ENCODE measurements at places on chromosomes 2 and 18.

- DNase-seq, result no peak
Observed at GRCh38 chr2:126761981-126762878, 106.3 kb downstream of the GYPC start.

DNA sequence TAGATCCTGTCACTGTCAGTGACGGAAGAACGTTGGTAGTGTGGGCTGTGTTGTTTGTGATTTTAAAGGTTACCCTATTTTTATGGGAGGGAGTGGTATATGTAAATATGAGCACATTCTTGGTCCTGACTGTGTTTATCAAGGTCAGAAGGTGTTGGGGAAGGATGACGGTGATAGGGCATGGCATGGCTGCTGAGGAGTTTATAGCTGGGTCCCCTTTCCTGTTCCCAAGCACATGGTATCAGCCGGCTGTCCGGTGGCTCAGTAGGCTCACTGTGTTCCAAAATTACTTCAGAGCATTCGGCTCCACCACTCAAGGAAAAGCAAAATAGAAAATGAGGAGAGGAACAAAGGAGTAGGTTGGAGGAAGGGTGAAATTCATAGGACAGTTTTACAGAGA lies 28.6 kb downstream of the IRS1 start:
- DNase-seq, result no peak

- no peak for DNase-seq
Observed at GRCh38 chr2:161124201-161124600, 36.0 kb upstream of the TANK start.

- DNase-seq, result no peak
Observed at GRCh38 chr18:57523171-57523956, 63.1 kb downstream of the FECH start.

DNA sequence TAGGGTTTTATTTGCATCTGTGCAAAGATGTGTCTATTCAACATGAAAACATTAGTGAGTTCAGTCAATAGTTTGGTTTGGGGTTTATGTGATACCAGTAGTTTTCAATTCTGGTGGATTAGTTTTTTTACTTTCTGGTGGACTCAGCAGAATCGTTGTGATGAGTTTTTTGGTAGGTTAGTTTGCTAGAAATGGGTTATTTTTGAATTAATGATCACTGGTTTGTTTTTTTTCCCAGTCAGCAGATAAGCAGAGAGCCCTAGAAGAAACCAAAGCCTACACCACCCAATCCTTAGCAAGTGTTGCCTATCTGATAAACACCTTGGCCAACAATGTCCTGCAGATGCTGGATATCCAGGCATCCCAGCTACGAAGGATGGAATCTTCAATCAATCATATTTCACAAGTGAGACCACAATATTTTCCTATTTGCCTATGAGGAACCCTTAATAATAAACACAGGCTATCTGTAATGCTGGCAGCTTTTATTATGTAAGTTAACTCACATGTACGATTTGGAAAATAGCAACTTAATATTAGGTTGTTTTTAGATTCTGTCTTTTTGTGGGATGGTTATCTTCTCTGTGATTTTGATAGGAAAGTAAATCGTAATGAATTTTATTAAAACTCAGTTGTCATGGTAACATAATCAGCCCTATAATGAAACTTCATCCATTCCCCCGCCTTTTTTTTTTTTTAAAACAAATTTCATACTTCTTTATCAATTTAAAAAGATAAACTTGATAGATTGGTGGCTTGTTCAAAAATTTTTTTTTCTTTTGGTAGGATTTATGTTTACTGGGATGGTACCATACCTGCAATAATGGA lies 38.7 kb downstream of the ABI2 start:
- no peak for DNase-seq

- peak; percentile 98 for DNase-seq
Observed at GRCh38 chr18:58567453-58568196, 61.3 kb downstream of the ALPK2 start.

- DNase-seq, result peak; percentile 11
Observed at GRCh38 chr2:206158563-206159345, 490 bp downstream of the NDUFS1 start.

GRCh38 chr2:106316915-106317314 lies 122.8 kb upstream of the UXS1 start:
- DNase-seq, result no peak

GRCh38 chr2:11031876-11032275 lies 120.1 kb downstream of the KCNF1 start:
- DNase-seq, result no peak

DNA sequence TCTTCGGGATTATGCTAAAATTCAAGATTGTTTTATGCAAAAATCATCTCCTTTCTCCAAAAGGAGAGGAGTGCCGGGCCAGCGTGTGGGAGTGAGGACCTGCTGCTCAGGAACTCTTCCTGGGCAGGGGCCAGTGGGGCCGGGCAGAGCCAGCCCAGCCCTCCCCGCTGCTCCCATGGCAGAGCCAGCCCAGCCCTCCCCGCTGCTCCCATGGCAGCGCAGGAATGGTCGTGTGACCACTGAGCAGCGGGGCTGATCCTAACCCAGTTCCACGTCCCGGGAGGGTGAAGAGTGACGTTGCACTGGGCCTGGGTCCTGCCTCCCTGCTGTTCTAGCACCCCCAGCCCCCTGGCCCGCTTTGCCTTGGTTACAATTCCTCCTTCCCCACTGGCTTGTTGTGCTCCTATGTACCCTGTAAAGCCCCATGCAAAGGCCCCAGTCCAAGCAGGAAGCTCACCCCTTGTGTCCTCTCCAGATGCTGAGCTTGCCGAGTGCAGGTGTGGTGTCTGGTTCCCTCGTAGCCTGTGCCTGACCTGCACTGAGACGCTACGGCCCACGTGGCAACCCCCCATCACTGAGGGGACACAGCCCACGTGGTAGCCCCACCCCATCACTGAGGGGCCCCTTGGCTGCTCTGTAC lies 11.4 kb upstream of the NEU4 start:
- no peak for DNase-seq

DNA sequence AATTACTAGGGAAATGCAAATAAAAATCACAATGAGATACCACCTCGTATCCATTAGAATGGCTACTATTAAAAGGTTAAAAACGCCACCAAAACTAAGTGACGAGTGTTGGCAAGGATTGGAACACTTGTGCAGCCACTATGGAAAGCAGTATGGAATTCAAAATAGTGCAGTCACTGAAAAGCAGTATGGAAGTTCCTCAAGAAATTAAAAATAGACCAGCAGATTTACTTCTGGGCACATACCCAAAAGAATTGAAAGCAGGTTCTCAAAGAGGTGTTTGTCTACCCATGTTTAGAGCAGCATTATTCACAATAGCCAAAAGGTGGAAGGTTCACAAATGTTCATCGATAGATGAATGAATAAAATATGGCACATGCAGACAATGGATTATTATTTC lies 149.7 kb upstream of the STON1 start:
- DNase-seq, result no peak

- DNase-seq, result no peak
Observed at GRCh38 chr2:21306235-21306634, 182.5 kb downstream of the TDRD15 start.

DNA sequence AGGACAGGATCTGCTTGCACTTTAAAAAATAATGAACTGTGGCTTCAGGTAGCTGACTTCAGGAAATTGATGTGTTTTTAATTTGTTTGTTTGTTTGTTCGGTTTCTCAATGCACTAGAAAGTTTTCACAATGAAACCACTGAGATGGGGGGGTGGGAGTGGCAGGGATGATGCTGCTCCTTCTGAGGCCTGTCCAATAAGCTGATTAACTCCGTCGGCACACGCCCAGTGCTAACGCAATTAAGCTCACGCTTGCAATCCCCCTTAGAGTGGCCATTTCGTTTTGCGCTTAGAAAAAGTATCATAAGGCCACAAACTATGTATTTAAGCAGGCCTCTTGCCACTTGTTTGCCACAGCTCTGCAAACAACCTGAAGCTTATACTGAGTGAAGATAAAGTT lies 12.5 kb upstream of the GPR39 start:
- DNase-seq, result no peak

DNA sequence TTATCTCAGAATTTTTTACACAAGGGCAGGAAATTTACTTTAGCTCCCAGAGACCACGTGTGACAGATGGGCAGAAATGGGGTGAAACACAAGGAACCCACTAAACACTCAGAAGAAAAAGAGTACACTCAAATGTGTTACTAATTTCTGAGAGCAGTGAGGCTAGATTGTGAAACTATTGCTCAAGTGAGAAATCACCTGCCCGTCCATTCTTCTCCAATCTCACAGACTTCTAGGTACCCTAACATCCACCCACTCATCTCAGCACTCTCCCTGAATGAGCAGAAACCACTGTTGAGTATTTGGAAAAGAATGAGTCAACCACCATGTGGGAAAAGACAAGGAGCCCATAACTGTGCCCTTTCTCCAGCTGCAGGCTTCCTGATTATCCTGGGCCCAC lies 293.0 kb upstream of the CDH2 start:
- no peak for DNase-seq

GRCh38 chr2:143229952-143230351 lies 100.7 kb downstream of the ARHGAP15 start:
- no peak for DNase-seq

DNA sequence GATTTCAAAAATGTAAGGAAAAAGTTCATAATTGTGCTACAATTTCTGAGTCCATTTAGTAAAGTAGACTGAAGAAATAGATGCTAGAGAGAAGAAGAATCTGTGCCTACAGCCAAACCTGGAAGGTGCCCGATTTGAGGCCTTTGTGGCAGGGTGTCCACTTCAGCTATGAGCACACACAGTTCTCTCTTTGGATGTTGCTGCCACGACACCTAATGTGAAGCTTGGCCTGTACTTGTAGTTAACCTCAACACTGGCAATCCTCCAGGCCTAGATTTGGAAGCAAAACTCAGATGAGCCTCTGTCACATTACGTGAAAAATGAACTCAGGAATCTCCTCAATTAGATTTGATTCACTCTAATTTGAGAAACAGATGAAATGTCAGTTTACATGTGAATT lies 90.1 kb upstream of the LRP1B start:
- peak; percentile 5 for DNase-seq

GRCh38 chr2:137535897-137536296 lies 428.4 kb upstream of the HNMT start:
- no peak for DNase-seq

DNA sequence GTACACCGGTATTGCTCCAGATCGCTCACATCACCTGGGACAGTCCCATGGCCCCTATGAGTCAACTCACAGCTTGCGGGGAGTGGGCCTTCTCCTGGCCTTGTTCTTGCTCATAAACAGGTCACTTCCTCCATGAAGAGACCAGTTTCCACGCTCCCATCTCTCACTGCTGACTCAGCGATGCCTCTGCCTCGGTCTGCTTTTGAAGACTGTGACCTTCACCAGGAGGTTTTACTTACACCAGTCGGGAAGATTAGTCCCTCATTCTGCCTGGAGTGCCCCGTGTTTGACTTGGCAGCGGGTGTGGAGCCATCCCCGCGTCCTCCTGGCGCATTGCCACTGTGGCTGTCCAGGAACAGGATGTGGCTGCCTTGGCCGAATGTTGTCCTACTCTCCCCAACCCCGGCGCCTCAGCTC lies 159.8 kb downstream of the RHBDD1 start:
- DNase-seq, result peak; percentile 66

GRCh38 chr2:65228263-65228750 lies 676 bp downstream of the ACTR2 start:
- peak; percentile 44 for DNase-seq

DNA sequence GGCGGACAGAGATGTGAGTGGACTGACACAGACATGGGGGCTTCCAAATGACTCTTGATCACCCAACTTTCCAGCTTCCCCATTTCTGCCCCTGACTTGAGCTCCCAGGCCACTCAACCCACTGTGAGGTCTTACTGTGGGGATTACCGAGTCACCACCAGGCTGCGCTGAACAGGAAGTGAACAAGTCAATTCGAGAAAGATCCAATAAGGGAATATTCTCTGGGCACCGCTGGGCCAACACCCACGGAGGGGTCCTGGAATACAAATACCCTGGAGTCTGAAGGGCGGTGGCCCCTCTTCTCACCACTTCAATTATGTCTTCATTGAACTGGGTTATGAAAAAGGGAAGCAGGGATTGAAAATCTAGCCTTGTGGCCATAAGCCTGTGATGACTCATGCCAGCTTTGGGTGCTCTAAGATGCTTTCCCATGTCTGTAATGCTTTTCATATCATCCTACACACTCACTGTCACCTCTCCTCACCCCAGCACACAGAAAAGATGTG lies 37.7 kb downstream of the BCL11A start:
- DNase-seq, result peak; percentile 94

GRCh38 chr18:59033359-59033758 lies 106.3 kb upstream of the SEC11C start:
- DNase-seq, result no peak

GRCh38 chr2:69789175-69789721 lies 40.2 kb upstream of the GMCL1 start:
- DNase-seq, result peak; percentile 92

GRCh38 chr2:141029428-141030078 lies 1101.3 kb downstream of the LRP1B start:
- DNase-seq, result no peak

Data from fibroblast of skin of abdomen (primary cell).